ENCODE measurements at places on chromosomes 3 and 15. TPM values are rescaled to one million over a fixed set of nuclear protein-coding genes. Genes with fewer than 3 reads are reported as not detected.
A peak's percentile ranks its signal among the peaks of the same experiment; 100 is the strongest.

DNA sequence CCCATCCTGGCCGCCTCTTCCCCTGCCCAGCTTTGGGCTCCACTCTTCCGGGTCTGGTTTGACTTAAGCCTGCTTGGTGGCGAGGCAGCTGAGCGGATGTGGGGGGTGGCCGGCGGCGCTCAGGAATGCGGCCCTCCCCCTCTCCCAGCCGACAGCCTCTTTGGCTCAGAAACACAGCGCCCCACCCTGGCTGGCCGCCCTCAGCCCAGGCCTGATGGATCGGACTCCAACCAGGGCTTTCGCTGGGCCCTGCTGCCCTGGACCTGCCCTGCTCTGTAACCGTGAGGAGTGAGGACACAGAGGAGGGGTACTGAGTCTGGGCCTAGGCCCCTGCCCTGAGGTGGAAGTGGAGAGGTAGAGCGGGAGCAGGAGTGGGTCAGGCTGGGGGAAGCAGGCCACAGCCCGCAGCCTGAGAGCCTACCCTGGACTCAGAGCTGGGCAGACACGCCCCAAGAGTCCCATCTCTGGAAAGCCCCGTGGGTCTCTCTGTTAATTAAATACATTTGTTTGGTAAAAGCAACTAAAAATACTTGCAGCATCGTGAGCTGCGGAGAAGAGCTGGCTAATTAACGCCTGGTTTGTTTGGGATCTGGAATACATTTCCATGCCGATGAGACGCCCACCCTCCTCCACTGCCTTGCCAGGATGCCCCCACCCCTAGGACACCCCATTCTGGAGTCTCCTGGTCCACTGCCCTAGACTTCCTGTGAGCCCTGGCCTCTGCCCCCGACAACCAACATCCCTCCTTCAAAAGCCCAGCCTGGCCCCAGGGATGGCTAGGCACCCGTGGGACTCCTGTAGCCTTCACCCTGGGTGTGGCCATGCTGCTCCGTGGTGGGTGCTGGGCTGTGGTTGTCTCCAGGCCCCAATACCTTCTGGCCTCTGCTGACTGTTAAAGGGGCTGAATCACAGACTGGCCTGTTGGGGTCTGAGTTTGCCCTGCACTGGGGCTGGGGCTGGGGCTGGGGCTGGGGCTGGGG, 19.6 kb downstream of the PLXNA1 start:
- peak; percentile 92 for DNase-seq

The SPTBN5 gene
- total RNA-seq: 3.6 TPM

The GOLGA8S gene
- total RNA-seq: 0.40 TPM

- no peak for DNase-seq
These were observed 12.5 kb upstream of the IGF1R start for GRCh38 chr15:98635848-98636247.

DNA sequence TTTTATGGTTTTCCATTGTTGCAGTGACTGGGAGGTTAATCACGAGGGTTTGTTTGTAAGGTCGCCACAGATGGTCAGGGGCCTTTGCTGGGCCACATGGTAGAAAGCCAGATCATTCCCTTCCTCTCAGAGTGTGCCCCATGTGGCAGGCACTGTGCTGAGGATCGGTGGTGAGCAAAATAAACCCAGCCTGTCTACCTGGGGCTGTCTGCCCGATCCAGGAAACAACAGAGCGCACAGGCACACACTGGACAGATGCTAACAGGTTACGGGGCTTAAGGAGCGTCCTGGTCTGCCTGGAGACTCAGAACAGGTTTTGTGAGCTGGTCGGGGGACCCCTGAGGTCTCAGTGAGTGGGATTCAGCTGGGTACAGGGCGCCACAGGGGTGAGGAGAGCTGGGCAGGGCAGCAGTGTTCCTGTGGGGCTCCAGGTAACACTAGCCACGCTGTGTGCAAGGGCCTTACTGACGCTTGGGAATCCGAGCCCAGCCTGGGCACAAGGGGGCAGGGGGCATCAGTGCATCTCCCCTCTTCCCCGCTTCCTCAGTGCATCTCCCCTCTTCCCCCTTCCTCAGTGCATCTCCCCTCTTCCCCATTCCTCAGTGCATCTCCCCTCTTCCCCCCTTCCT, 136.4 kb downstream of the DNAJB8 start:
- no peak for DNase-seq

GRCh38 chr3:182455011-182455410, 338.3 kb upstream of the ATP11B start:
- DNase-seq: no peak

GRCh38 chr3:139101396-139101795, 56.7 kb upstream of the PRR23C start:
- no peak for DNase-seq

GRCh38 chr3:69240651-69241568, 118.5 kb upstream of the LMOD3 start:
- no peak for DNase-seq

DNA sequence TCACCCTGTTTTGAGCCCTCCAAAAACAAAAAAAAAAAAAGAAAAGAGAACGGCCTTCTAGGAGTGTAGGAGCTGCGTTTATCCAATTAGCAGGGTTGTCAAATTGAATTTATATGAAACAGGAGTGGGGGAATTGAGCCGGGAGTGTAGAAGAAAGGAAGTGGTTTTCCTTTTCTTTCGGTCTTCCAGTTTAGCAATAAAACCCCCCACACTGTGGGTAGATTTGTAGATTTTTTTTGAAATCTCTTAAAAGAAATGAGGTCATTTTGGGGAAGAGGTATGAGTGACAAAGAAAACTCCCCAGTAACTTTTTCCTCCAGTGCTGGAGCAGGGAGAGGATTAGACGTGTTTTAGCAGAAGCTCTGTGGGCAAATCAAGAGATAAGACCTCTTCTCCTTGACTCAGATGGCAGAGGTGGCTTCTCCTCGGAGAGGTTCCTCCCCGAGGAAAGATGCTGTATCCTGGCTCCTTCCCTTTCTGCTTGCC, 30.8 kb downstream of the BOC start:
- no peak for DNase-seq

- DNase-seq: no peak
These were observed 23.1 kb downstream of the SLC30A4 start for GRCh38 chr15:45499426-45499825.

DNA sequence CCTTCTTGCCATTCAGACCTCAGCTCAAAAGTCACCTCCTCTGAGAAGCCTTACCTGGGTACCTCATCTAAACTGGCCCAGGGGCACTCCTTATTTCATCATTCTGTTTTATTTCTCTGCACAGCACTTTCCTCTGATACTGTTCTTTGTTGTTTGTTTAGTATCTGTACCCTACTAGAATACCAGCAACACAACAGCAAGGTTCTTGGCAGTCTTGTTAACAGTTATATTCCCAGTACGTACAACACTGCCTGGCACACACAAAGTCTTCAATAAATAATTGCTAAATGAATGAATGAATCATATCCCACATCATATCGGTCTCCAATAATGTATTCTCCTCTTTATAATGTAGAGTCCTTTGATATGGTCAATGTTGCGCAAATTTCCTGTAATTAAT, 188.1 kb downstream of the FOXP1 start:
- DNase-seq: no peak

The STRA6 gene
- not detected for total RNA-seq

The ZIC1 gene
- total RNA-seq: not detected

DNA sequence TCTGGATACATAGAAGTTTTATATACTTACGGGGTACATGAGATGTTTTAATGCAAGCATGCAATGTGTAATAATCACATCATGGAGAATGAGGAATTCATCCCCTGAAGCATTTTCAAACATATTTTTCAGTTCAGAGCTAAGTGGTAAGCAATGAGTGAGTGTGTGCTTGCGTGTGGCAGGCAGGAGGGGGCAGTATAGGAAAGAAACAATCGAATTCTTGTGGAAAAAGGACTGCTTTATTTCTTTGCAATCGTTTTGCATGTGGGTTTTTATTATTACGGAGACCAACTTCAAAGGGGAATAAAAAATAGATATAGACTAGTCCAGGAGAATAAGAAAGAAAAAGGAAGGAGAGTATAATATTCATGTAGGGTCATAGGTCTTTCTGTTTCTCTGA, 271.6 kb downstream of the CHL1 start:
- no peak for DNase-seq
